B cell (primary cell): ENCODE measurements at places on chromosomes 2 and 18.

DNA sequence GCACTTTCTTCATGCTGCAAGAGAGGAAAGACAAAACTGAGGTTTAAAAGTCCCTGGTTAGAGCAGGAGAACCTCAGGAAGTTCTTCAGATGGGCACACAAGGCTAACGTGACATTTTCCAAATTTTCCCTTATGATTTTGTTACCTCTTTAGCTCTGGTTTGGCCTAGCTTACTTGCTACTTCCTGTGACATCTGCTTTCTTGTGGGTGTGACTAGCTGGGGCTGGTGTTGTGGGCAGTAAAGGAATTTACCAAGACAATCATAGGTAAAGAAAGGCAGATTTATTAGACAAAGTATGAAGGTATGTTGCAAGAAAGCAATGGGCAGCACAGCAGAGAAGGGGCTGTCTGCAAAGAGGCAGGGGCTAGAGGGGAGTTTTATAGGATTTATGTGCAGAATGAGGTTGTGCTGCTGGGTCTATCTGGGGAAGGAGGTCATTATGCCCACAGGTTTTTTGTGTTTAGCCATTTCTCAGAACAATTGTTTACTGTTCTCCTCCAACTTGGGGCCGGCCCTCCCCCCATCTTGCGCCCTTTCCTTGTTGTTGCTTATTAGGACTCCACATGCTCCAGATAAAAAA, 6.7 kb upstream of the TNP1 start:
- DNase-seq, result no peak

DNA sequence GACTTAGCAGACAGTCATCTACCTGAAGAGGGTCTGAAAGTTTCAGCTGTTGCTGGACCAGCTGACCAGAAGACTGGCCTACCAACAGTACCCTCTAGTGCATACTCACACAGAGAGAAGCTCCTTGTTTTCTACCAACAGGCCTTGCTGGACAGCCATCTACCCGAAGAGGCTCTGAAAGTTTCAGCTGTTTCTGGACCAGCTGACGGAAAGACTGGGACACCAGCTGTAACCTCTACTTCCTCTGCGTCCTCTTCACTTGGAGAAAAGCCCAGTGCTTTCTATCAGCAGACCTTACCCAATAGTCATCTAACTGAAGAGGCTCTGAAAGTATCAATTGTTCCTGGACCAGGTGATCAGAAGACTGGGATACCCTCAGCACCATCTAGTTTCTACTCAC, 63.2 kb downstream of the ALMS1 start:
- DNase-seq, result no peak

- DNase-seq, result no peak
Observed at GRCh38 chr2:16494836-16495508, 170.7 kb downstream of the CYRIA start.

DNA sequence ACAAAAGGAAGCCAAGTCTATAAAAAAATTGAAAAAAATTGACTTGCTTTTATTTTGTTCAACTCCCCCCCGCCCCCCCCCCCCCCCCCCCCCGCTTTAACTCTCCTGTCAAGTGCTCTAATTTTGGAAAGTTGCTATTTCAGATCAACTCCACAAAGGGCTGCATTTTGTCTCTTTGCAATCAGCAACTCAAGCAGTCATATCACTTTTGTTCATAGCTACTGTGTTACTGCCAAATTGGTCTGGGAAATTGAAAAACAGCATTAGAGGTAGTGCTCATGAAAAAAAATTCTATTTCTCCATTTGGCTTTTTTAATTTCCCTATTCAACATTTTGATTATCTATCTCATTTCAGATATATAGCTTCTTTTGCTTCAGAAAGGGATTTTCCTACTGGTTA, 531.8 kb downstream of the LRP1B start:
- no peak for DNase-seq

GRCh38 chr18:63762518-63762917, 12.7 kb upstream of the SERPINB7 start:
- no peak for DNase-seq

DNA sequence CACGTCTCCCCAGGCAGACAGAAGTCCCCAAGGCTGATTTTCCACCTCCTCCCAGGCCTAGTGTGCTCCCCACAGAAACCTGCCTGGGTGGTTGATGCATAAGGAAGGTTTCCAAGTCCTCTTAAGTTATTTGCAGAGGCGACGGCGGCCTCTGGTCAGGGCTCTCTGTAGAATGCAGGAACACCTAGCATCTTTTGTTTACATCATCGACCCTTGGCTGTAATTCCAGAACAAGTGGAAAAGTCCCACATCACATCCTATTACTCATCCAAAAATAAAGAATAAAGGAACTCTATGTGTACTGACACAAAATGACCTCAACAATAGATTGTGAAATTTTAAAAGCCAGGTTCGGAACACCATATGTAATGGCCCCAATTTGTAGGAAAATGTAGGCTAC, 211.1 kb downstream of the ALPK2 start:
- no peak for DNase-seq

DNA sequence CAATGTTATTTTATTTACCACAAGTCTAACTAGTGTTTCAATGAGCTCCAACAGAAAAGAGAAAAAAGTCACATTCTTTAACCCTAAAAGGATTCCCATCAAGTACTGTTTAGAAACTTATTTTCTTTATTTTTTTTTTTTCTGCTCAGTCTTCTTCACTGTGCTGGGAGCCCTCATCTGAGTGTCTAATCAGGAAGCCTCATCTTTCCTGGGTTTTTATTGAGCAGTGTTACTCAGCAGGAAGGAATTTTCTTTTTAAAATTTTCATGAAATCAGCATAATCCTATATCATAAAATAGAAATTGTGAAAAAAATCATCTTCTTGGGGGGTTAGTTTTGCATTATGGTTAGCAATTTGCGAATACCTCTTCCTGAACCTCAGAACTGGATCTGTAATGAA, 453.8 kb downstream of the CDH2 start:
- no peak for DNase-seq

DNA sequence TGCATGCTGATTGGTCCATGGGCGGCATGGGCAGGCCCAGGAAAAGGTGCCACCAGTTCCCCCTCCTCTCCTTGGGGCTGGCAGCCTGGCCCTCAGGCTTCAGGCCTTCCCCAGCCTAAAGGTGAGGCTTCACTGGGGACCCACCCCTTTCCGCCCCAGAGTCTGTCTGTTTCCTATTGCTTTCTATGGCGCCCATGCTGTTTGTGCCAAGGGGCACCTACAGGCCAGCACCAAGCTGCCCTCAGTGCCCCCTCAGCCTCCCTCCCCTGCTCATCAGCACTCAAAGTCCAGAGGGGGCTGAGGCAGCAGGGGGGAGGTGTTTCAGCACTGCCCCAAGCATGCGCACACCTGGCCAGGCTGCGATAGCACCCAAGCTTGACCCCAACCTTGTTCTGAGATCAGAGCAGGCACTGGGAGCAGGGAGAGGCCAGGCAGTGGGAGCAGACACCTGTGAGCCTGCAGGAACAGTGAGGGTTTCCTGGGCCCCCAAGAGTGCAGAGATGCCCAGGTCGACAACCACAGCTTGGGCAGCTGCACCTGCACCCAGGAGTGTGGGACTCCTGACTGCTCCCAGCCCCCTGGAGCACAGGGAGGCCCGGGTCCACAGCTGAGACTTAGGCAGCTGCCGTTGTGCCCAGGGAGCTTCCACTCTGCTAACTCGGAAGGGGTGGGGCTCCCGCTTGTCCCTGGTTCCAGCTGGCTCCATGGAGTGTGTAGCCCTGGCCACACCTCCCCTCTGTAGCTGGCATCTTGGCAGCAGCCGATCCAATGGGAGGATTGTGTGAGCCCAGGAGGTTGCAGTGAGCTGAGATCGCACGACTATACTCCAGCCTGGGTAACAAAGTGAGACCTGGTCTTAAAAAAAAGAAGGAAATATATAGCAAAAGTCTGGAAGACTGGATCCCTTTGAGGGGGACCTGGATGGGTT, 69.1 kb downstream of the NCAPH start:
- DNase-seq, result no peak

DNA sequence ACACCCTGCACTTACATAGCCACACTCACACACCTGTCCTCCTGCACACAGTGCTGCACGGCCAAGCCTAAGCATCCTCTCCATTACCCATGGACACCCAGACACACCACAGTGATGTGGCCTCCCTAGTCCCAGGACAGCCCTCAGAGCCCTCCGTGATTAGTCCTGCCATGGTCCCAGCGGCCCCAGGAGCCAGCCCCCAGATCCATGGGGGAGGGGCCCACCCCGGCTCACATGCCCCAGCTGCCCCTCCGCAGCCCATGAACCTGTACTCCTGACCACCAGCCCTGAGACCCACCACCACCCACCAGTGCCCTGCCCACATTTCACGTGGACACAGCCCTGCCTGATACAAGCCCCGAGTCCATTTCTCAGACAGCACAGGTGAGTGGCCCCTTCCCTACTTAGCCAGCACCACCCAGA, 8.1 kb upstream of the DUSP2 start:
- no peak for DNase-seq

DNA sequence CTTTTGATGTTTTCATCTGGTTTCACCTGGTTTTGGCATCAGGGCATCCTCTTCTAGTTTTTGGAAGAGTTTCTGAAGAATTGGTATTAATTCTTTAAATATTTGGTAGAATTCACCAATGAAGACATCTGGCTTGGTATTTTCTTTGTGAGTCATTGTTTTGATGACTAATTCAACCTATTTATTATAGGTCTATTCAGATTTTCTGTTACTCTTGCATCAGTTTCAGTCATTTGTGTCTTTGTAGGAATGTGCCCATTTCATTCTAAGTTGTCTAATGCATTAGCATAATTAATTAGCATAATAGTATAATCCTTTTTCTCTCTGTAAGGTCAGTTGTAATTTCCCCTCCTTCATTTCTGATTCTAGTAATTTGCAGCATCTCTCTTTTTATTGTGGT, 8.0 kb downstream of the GNLY start:
- no peak for DNase-seq

DNA sequence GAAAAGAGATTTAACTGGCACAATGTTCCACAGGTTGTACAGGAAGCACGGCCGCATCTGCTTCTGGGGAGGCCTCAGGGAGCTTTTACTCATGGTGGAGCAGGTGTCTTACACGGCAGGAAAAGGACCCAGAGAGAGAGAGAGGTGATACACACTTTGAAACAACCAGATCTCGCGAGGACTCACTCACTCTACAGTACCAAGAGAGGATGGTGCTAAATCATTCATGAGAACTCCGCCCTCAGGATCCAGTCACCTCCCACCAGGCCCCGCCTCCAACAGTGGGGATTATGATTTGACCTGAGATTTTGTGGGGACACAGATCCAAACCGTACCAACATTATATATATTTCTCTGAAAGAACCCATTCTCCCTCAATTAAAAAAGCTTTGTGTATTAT, 79.7 kb upstream of the DOCK10 start:
- no peak for DNase-seq

GRCh38 chr2:203886661-203887151, 19.1 kb downstream of the CTLA4 start:
- DNase-seq, result no peak

GRCh38 chr18:3665780-3666525, 216.0 kb downstream of the TGIF1 start:
- DNase-seq, result peak; percentile 80

DNA sequence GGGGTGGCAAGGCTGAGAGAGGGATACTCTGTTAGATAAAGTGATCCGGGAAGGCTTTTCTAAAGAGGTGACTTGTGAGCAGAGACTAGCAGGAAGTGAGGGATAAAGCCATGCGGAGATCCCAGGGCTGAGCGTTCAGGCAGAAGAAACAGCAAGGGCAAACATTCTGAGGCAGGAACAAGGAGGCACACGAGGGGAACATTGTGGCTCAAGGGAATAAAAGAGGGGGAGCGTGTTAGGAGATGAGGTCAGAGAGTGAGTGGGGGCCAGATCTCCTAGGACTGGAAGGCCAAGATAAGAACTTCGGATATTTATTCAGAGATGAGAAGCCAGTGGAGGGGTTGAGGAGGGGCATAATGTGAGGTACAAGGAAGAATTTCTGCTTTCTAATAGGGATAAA, 67.1 kb downstream of the ACTR2 start:
- DNase-seq, result no peak

DNA sequence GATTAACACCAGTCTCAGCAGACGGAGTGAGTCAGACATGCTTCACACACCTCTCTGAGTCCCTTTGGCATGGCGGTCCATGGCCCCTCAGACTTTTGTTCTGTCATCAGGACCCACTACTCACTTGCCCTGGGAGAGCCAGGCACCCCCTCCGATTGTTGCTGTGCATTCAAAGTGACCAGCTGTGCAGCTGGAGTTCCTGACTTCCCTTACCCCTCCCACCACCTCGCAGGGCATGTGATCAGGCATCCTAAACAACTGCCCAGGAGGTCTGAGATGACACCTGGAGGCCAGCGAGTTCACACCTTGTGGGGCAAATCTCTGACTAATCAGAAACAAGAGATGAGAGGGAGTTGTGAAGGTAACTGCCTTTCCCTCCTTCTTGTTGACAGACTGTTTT, 35.3 kb upstream of the HDAC4 start:
- no peak for DNase-seq

- DNase-seq, result no peak
Observed at GRCh38 chr2:183348492-183348891, 224.2 kb downstream of the NUP35 start.

GRCh38 chr18:48723837-48724236, 185.0 kb downstream of the CTIF start:
- no peak for DNase-seq

GRCh38 chr2:190210471-190210870, 109.2 kb downstream of the HIBCH start:
- DNase-seq, result no peak

- no peak for DNase-seq
Observed at GRCh38 chr2:41913311-41913710, 134.5 kb upstream of the PKDCC start.
